Ascending aorta (tissue), 2 donors: ENCODE measurements at places on chromosomes 5 and 9. TPM values are rescaled to one million over a fixed set of nuclear protein-coding genes. Genes with fewer than 3 reads are reported as not detected.

GNAQ gene
- total RNA-seq, result 29.2 TPM

FAM151B gene
- not detected for total RNA-seq

REEP2 gene
- 3.5 TPM for total RNA-seq

ZDHHC11 gene
- not detected for total RNA-seq

ADCY2 gene
- total RNA-seq, result 0.11 TPM

FOXD4 gene
- total RNA-seq, result not detected

BRIX1 gene
- total RNA-seq, result 8.5 TPM

JAKMIP2 gene
- total RNA-seq, result not detected

ZFP2 gene
- total RNA-seq, result 0.75 TPM

HSPB3 gene
- total RNA-seq, result not detected

NOL6 gene
- 28.6 TPM for total RNA-seq

MARCOL gene
- not detected for total RNA-seq

RLN2 gene
- total RNA-seq, result not detected

DPYSL3 gene
- total RNA-seq, result 110 TPM

OTP gene
- not detected for total RNA-seq

KCNV2 gene
- not detected for total RNA-seq

FBP2 gene
- total RNA-seq, result not detected

EIF4E1B gene
- total RNA-seq, result not detected

CDC20B gene
- not detected for total RNA-seq

MED27 gene
- 19.4 TPM for total RNA-seq

DNAI1 gene
- total RNA-seq, result not detected

TMEM174 gene
- total RNA-seq, result not detected

OR1N2 gene
- total RNA-seq, result not detected

LMX1B gene
- total RNA-seq, result 1.9 TPM

GPX3 gene
- total RNA-seq, result 2,056 TPM

FBP1 gene
- total RNA-seq, result 4.8 TPM

ORM2 gene
- total RNA-seq, result 0.64 TPM

GADD45G gene
- total RNA-seq, result 4.6 TPM

PCDHA6 gene
- total RNA-seq, result not detected

GNA14 gene
- 3.5 TPM for total RNA-seq

TAF11L5 gene
- total RNA-seq, result not detected

SPINK6 gene
- total RNA-seq, result not detected

LCN10 gene
- 28.5 TPM for total RNA-seq

CWC27 gene
- 1.7 TPM for total RNA-seq

CNTLN gene
- 3.5 TPM for total RNA-seq

OCLN gene
- total RNA-seq, result 0.53 TPM

PCDHGC5 gene
- total RNA-seq, result 0.11 TPM
